ENCODE measurements at places on chromosomes 4 and X.

GRCh38 chr4:3297066-3297859 is 4.4 kb downstream of the RGS12 start:
- no peak for DNase-seq

DNA sequence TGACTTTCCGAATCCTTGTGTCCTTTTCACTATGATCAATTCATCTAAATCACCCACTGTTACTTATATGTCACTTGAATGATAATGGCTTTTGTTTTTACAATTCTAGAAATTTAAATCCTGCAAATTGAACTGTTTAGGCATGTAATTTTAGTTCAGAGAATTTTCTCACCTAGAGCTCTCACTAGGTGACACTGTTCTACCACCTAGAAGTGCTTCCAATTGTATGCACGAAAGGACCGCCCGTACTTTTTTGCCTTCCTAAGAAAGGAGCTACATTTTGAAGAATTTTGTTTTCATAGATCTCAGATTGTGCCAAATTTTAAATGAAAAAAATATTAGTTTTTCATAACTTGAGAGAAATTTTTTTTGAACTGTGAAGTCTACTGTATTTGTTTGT is 481.6 kb upstream of the FSTL5 start:
- no peak for DNase-seq

DNA sequence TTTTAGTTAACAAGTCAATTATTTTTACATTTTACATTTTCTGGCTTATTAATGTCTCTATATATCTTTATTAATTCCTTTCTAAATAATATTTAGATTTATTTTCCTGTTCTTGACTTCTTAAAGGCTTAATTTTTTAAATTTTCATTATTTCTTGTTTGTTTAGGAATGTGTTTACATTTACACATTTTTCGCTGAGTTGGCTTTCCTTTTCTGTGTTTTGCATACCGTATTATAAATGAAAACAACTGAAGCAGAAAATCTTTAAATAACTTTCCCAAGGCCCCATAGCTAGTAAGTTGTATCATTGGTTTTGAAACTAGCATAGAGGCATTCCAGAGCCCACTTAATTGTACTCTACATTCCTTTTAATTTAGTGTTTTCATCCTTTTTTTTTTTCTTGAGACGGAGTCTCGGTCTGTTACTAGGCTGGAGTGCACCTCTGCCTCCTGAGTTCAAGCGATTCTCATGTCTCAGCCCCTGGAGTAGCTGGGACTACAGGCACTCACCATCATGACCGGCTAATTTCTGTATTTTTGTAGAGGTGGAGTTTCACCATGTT is 261.6 kb downstream of the IQCM start:
- no peak for DNase-seq

DNA sequence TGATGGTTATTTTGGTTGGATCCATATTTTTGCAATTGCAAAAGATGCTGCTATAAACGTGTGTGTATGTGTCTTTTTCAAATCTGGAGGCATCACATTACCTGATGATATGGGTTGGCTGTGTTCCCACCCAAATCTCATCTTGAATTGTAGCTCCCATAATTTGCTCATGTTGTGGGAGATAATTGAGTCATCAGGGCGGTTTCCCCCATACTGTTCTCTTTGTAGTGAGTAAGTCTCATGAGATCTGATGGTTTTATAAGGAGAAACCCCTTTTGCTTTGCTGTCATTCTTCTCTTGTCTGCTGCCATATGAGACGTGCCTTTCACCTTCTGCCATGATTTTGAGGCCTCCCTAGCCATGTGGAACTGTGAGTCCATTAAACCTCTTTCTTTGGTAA is 33.4 kb downstream of the APOOL start:
- no peak for DNase-seq

Data from naive thymus-derived CD4-positive, alpha-beta T cell (primary cell).